Breast epithelium (tissue), 4 donors: ENCODE measurements at places on chromosomes 3 and 15. TPM values are rescaled to one million over a fixed set of nuclear protein-coding genes. Genes with fewer than 3 reads are reported as not detected.

Gene BOC
- 56.6 TPM for total RNA-seq

Gene SMC4
- total RNA-seq = 17.1 TPM

GRCh38 chr15:80760960-80761359 is 18.2 kb upstream of the CEMIP start:
- H3K27ac ChIP-seq = no peak overlapping the region
- DNase-seq = no peak
- H3K4me1 ChIP-seq = no peaks in the 10 kb centered on the region
- no peak overlapping the region for H3K4me3 ChIP-seq
- H3K36me3 ChIP-seq = no peaks in the 10 kb centered on the region
- no peaks in the 10 kb centered on the region for H3K27me3 ChIP-seq

DNA sequence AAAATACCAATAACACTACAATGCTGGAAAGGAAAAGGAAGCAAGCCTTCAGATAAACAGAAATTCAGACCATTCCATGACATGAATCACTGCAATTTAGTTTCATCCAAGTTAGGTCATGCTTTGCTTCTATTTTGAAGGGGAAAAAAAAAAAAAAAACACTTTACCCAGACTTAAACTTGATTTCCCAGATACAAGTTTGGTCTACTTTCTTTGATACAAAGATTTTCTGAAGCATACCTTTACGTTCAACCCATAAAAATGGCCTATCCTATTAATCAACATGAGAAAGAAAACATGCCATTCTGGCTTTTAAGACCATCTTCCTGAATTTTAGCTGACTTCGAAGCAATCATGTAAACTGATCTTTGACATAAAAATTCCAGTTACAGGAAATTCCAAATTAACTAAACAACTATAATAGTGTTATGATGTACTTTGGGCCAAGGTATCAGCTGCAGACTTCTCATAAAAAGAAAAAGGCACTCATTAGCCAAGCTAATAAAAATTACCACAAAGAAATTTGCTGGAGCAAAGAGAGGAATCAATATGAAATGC is 12.6 kb downstream of the OSBPL10 start:
- peak overlapping the region; percentile 86 for H3K27ac ChIP-seq
- no peaks in the 10 kb centered on the region for H3K36me3 ChIP-seq
- no peak for DNase-seq
- no peak overlapping the region for H3K4me3 ChIP-seq
- no peaks in the 10 kb centered on the region for H3K4me1 ChIP-seq

DNA sequence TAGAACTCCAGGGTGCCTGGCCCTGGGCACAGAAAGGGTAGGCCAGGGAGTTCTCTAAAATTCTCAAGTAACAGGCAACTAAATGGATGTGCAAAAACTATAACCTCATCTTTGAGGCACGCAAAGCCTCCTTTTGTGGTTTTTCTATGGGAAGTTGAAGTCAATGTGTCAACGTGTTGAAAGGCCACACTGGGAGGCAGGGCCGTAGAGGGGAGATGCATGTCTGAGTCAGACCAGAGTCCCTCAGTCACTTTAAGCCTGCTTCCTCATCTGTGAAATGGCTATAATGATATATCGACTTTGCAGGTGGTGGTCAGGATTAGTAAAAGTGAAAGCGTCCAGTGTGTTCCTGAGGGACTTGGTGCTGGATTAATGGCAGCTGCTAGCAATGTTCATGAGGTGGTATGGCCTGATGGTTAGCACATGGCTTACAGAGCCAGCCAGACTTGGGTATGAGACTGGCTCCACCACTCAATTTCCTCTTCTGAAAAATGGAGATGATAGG is 17.0 kb downstream of the TGM5 start:
- no peaks in the 10 kb centered on the region for H3K27me3 ChIP-seq
- DNase-seq = no peak
